ENCODE measurements at places on chromosomes 6 and 20.

DNA sequence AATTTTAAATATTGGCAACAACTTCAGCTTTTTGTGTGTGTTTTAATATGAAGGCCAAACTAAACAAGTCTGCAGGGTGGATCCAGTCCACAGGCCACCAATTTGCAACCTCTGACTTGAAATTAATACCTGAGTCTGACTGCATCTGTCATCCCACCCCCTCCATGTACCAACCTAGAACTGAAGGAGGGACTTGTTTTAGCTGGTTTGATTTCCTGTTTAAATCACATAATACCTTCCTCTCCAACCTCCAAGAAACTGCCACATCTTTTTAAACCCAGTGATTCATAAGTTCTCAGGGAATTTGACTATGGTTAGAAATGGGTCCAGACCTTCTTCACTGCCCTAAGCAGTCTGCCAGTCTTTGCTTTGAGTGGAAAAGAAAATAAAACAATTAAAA is 21.6 kb downstream of the RNF8 start:
- DNase-seq: no peak

- DNase-seq: no peak
Observed at GRCh38 chr6:139708337-139709199, 334.1 kb upstream of the CITED2 start.

GRCh38 chr6:89468998-89469397 is 36.0 kb downstream of the ANKRD6 start:
- DNase-seq: no peak

DNA sequence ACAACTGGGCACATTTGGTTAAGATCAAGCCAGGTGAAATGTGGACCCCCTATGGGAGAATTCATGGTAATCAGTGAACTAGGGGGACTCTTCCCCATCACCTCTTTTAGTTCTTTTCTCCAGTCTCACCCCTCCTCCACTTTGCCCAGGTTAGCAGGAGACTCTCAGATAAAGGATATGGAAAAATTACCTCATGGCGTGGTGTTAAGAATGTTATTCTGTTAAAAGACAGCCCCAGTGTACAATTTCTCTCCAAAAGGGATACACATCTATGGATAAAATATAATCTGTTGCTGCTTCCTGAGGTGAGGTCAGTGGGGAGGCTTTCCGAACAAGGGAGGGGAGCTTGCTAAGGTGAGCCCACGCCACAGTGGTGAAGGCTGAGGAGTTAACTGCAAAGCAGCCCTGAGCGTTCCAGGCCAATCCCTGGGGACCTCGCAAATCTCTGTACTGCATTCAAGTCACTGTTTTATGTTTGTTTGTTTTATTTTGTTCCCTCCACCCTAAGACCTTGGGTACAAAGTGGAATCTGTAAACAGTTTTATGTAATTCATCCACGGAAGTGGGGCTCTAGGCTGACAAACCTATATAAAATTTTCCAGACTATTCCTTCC is 52.0 kb downstream of the ADGRF1 start:
- DNase-seq: no peak

DNA sequence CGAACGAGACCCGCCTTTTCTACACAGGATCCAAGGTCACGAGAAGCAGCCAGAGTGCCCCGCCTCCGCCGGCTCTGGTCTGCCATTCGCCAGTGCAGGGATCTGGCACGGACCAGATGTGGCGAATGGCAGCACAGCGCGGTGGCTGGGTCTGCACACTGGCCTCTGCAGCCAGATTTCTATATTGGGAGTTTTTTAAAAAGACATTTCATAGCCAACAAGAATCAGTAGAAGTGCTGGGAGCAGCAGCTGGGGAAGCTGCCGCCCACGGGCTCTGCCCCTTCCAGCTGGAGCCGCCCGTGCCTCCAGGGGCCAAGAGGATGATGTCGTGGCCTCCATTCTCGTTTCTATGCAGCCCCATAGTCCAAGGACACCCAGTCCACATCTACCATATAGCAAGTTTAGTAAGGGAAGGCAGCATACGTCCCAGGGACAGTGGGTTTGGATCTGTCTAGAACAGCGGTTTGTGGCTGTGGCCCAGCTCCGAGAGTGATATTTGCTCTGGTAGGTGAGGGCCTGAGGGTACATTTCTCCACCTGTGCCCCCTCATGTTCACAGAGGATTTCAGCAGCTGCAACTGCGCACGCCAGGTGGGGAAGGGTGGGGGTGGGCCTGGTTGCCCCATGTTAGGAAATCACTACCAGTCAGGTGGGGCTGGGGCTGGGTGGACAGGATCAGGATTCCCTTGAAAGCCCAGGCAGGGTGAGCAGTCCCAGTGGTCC is 333.7 kb downstream of the ZFAND3 start:
- no peak for DNase-seq

GRCh38 chr6:78538002-78538401 is 329.3 kb upstream of the IRAK1BP1 start:
- no peak for DNase-seq

DNA sequence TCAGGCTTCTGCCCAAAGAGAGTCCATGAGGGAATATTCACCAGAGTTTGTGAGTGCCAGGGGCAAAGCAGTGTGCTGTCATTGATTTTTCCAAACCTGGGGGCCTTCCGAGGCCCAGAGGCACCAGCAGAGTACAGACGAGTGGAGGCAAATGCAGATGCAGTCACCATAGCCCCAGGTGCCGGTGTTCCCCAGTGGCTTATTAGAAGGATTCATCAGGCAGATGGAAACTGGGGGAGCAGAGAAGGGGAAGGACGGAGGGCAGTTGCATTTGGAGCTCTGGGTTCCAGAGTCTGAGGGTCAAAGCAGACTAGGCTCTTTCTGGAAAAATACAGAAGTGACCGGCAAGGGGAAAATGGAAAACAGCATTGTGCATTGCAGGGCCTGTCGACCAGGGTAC is 184.2 kb downstream of the ANKRD60 start:
- DNase-seq: no peak

GRCh38 chr6:36501686-36502085 is 45.6 kb downstream of the STK38 start:
- DNase-seq: no peak

GRCh38 chr6:123418071-123418470 is 218.7 kb downstream of the TRDN start:
- no peak for DNase-seq

DNA sequence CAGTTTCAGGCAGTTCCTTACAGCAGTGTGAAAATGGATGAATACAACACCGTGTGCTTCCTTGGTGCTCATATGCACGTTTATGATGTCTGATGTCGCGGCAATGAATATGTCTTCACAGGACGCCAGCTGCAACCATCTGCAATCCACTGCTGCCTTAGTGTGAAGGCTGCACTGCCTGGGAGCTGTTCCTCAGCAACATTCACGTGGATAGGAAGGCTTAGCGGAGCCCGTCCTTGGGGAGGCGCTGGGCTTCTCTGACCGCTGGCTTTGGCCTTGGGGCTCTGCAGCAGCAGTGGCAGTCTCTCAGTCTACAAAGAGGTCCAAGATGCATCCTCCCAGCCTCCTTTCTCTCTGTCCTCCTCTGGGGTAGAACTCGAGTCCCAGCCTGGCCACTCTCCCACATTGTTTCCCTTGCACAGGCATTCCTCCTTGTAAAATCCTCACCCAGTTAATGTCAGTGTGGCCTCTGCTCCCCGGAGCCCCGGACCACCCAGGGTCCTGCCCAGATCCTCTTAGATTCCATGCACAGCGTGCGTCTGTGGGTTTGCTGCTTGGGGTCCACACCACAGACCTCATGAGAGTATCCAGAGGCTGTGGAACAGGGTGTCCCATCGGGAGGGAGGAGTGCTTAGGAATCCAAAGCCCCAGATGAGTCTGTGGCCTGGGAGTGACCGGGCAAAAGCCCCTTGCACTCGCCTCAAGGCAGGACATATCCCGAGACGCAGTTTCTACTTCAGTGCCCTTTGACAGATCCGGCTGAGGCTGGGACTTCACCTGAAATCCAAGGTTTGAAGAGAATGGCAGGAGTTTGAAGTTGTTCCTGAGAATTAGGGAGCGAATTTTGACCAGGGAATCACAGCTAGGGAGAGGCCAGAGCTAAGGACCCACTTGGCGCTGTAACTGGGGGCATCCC is 181.3 kb downstream of the THBS2 start:
- DNase-seq: no peak

GRCh38 chr6:16731478-16732051 is 29.7 kb downstream of the ATXN1 start:
- no peak for DNase-seq

DNA sequence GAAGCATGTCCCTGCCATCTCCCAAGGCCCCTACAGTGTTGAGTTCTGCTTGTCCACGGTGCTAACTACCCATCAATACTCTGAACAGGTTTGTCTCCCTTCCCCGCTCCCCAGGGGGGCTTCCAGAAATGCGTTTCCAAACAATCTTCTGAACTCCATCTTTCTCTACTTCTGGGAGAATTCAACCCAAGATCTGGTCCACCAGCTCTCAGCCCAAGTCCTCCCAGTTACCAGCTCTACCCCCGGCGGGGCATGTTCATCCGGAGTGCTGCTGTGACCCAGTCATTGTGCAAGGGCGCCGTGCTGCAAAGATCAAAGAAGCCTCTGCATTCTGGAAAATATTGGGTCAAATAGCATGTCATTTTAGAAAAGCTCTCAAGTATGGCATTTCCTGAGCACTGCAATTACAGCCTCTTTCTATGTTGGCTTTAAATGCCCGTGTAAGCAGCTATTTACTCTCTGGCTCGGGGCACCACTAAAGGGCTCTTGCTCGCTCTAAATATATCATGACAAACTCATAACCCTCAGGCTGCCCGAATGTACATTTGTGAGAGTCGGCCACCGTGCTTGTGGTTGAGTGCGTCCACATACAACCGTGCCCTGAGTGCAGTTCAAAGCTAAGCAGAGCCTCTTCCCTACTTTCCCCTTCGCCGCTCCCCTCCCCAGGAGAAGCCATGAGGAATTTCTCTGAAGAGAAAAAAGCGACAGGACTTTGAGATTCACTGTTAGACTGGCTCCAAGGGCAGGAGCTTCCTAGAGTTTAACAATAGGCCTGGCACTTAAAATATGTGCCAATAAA is 71.6 kb downstream of the BANF2 start:
- no peak for DNase-seq

DNA sequence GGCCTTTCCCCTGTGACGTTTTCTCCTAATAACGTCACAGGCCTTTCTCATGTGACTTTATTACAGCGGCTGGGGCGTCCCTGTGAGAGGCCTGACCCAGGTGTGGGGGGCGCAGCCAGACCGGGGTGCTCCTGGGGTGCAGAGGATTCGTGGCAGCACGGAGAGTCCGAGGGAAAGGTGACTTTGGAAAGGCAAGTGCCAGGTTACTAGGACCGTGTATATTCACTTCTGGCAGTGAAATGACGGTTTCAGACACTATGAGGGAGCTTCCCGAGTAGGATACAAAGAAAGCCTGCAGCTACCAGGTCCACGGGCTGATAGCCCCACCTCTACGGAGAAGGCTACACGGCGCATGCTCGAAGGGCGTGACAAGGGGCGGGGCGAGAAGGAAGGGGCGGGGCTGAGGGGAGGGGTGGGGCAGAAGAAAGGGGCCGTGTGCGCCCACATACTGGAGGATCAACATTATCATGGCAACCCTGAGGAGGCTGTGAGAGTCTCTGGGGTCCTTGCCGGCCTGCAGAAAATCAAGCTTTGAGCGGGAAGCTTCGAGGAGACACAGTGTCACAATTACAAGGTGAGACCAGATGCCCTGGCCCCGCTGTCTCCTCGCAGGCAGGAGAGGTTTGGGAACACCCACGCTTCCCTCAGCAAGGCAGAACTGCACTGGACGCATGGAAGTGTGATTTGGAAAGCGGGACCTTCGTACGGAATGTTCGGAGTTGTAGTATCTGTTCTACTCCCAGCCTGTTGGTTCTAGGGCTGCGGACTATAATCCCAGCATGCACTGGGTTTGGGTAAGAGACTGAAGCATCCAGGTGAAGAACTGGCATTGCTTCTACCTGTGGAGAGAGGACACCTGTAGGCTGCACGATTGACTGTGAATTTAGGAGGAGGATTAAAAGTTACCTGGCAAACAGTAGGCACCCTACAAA is 54.4 kb upstream of the ZNF337 start:
- peak; percentile 26 for DNase-seq

DNA sequence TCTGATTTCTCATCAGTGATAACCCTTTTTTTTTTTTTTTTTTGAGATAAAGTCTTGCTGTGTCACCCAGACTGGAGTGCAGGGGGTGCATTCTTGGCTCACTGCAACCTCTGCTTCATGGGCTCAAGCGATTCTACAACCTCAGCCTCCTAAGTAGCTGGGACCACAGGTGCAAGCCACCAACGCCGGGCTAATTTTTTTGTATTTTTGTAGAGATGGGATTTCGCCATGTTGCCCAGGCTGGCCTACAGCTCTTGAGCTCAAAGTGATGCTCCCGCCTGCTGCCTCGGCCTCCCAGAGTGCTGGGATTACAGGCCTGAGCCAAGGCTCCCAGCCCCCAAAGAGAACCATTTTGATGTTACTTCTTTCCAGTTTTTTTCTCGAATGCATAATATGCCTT is 2.2 kb downstream of the FABP7 start:
- no peak for DNase-seq

- no peak for DNase-seq
Observed at GRCh38 chr6:126422912-126423311, 83.0 kb downstream of the CENPW start.

GRCh38 chr6:85443349-85444117 is 6.3 kb upstream of the NT5E start:
- no peak for DNase-seq

GRCh38 chr20:63822276-63822696 is 8.8 kb downstream of the ZBTB46 start:
- no peak for DNase-seq

DNA sequence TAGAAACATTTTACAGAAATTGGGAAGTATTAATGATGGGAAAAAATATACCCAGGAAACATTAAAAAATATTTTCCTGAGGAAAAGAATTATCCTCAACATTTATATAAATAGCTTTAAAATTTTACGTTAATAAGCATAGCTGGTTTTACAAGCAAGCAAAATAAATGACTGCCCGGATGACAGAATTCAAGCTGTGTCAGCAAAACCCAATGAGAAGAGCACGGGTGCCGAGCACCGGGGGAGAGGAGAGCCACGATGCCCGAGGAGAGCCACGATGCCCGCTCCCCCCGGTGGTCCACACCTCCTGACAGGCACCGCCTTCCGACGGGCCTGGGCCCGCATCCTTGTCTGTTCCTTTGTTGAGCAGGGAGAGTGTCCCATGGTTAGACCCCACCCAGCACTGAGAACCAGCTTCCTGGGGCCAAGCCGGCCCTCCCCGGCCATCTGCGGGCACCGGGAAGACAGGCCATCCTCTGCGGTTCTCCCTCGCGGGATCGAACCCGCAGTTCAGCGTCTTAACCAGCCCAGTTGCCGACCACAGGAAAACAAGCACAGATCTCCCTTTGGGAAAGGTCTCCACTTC is 63.3 kb upstream of the PDE10A start:
- DNase-seq: no peak

Data from activated CD4-positive, CD25-positive, alpha-beta regulatory T cell (primary cell).